ENCODE measurements at places on chromosomes 6 and 20.
A peak's percentile ranks its signal among the peaks of the same experiment; 100 is the strongest.

DNA sequence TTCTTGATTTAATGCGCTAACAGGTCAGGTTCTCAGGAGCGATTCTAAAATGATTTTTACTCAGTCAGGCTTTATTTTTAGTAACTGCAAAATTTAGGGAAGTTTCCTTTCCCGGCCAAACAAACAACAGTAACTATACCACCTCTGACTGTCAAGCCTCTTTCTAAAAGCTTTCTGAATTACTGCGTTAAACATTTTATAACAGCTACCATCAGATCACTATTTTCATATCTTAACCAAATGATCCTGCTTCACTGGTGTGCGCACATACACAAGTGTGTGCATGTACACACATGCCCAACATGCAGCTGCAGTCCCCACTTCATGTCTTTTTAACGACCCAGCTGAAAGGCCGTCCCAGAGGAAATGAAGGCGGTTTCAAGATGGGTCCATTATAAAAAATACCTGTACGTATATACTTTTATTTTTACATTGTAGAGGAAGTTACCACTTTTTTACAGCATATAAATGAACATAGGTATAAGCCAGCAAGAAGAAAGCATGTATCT is 25.0 kb downstream of the TMEM242 start:
- no peak for DNase-seq

DNA sequence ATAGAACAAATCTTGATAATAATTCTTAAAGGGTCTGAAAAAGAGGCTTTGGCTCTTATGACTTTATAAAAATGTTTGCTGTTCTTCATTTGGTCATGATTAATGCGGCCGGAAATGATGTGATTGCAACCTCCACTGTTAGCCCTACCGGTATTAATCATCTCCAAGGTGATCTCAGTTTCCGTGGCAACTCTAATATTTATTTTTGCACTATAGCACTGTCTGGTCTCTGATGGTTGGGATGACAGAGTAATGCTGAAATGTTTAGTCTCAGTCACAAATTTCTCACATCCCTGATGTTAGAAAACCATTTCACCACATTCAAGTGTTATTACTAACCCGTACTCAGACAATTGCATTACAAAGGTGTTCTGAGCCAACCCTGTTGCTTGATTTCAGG is 87.4 kb downstream of the TMEM200A start:
- DNase-seq, result no peak

DNA sequence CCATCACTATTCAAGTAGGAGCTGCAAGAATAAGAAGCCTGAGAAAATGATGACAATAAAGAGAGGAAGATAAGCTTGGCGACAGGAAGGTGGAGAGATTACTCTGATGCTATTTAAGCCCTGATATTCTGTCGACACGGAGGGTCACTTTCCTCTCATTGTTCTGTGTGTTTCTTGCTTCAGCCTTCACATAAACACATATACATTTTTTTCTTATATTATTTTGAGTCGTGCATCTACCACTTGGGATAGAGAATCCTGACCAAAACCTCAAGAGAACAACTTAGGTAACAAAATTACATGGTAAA is 10.5 kb downstream of the PTCHD4 start:
- DNase-seq, result no peak

DNA sequence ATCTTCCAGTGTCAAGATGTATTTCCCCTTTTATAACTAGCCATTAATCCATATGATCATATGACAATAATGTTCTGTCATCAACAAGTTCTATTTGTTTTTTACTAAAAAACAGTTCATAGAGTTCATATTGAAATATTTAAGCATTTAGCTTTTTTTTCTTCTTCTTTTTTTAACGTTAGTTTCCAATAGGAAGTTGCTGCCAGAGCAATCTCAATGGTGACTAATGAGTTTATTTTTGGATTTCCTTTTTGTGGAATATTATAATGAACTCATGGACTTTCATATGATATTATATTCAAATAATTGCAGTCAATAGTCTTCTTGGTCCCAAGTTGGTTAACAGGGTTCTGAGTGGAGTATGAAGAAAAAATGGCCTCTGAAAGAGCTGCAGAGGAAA is 343.3 kb downstream of the BCKDHB start:
- no peak for DNase-seq

GRCh38 chr6:165204807-165205545 is 104.4 kb downstream of the C6orf118 start:
- no peak for DNase-seq

GRCh38 chr20:45019762-45020123 is 53.4 kb downstream of the STK4 start:
- DNase-seq, result no peak

- no peak for DNase-seq
These were observed 1219.0 kb upstream of the EYS start for GRCh38 chr6:66926060-66926459.

DNA sequence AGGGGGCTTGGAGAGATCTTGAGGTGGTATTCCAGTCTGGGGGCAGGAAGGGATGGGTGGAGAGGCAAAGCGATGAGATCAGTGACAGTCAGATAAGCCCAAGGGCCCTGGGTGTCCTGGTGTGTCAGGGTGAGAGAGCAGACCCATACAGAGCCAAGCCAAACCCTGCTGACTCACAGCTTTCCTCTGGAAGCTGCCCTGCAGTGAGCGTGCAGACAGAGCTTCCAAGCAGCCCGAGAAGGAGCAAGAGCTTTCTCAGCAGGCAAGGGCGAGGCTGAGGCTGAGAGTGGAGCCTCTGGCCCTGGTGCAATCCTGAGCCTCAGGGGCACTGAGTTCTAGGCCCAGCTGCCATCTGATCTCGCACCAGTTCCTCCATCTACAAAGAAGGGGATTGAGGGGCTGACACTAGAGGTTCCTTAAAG is 91.1 kb upstream of the HIVEP1 start:
- no peak for DNase-seq

DNA sequence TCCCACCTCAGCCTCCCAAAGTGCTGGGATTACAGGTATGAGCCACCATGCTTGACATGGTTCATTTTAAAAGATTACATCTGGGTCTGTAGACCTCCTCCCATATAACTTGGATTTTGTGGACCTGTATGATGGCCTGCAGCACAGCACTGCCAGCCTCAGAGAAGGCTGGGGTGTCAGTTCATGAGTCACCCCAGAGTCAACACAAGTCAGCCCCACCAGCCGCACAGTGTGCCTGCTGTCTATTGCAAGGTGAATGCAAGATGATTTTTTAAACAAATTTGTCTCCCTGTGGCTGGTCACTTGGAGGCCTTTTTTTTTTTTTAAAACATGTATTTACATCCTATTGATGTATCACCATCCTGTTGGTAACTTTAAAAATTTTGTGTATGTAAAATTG is 76.7 kb downstream of the RREB1 start:
- no peak for DNase-seq

GRCh38 chr20:19406381-19406780 is 193.9 kb downstream of the SLC24A3 start:
- no peak for DNase-seq

- DNase-seq, result no peak
These were observed 173.4 kb downstream of the MOXD1 start for GRCh38 chr6:132227904-132228303.

- no peak for DNase-seq
These were observed 60.4 kb downstream of the HAO1 start for GRCh38 chr20:7879883-7880282.

GRCh38 chr6:118370722-118371121 is 177.4 kb upstream of the PLN start:
- DNase-seq, result no peak

DNA sequence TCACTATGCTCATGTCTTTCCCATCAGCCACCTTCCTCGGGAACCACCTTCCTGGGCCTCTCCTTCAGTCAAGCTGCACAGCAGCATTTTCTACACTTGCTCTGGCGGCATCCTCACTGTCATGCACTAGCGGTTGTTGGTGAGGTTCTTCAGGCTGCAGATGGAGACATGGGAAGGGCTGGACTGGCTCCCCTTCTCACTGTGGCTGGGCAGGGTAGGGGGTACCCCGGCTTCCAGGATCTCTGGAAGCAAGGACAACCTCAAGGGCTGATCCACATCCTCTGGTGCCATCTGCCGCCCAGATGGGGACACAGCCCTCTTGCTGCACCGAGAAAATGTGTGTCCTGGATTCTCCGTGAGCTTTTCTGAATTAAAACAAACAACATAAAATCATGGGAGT is 180.1 kb upstream of the RNF24 start:
- peak; percentile 11 for DNase-seq

- DNase-seq, result no peak
These were observed 52.4 kb upstream of the PLN start for GRCh38 chr6:118495485-118496280.

DNA sequence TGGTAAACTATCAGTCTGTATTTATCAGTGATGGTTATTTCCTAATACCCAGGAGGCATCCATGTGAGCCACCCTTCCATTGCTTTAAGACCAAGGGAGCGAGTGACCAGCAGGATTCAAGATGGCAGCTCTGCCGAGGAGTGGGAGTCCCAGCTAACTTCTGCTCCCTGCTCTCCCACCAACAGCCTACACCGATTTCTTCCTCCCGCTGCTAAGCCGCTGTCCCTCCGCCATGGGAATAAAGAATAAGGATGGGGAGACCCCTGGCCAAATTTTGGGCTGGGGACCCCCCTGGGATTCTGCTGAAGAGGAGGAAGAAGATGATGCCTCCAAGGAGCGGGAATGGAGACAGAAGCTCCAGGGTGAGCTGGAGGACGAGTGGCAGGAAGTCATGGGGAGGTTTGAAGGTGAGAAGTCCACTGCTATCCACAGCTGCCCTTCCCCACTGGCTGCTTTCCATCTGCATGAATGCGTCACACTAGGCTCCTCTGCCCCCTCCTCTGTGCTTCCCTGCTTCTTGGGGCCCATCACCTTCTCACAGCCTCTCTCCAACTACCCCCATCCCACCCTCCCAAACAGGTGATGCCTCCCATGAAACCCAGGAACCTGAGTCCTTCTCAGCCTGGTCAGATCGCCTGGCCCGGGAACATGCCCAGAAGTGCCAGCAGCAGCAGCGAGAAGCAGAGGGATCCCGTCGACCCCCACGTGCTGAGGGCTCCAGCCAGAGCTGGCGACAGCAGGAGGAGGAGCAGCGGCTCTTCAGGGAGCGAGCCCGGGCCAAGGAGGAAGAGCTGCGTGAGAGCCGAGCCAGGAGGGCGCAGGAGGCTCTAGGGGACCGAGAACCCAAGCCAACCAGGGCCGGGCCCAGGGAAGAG is 10.3 kb downstream of the NFKBIL1 start:
- no peak for DNase-seq

GRCh38 chr20:43567477-43567876 is 8.7 kb downstream of the SGK2 start:
- DNase-seq, result no peak

GRCh38 chr6:41222045-41222444 is 6.1 kb upstream of the TREML4 start:
- DNase-seq, result peak; percentile 62

DNA sequence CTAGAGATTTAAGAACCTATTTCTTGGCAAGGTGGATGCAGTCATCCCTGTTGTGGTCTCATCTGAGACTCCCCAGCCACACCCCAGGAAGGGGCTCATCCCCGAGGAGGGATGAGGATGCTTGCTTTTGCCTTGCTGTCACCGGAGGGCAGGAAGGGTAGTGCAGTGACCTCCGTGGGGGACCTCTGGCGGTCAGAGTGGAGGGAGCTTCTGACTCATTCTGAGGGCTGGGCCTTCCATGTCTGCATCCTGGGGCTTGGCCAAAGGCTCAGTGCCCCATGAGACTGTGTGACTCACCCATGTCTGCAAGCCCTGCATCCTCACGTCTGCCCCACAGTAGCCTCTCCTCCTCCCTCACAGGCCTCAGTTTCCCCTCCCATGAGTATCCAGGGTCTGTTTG is 38.7 kb downstream of the UQCC2 start:
- no peak for DNase-seq

DNA sequence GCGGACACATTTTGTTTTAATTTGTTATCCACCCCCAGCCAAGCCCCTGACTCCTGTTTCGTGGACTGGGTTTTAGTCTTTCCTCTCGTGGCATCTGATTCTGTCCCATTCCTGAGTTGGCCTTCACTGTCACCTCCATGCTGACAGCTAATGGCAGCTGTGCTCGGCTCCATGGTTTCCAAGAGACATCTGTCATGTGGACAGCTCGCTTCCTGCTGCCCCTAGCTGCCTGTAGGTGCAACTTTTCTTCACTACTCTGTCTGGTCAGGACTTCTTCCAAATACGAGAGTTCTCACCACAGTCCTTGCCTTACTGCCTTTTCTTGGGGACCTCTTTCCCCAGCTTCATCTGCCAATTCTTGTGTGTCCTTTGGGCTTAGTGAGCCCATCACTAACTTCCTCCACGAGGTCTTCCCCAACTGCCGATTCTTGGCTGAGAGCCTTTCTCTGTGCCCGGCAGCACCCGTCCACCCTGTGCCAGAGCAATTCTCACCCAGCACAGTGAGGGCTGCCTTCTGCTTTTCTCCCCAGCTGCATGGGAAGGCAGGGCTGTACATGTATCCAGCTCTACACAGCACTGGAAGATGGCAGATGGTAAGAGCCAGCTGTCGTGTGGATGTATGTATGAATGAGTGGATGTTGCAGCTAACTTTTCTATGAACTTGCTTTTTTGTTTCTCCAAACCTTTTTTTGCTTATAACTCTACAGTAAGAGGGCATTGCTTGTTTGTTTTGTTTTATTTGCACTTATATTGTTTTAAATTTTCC is 140.4 kb downstream of the F13A1 start:
- no peak for DNase-seq

DNA sequence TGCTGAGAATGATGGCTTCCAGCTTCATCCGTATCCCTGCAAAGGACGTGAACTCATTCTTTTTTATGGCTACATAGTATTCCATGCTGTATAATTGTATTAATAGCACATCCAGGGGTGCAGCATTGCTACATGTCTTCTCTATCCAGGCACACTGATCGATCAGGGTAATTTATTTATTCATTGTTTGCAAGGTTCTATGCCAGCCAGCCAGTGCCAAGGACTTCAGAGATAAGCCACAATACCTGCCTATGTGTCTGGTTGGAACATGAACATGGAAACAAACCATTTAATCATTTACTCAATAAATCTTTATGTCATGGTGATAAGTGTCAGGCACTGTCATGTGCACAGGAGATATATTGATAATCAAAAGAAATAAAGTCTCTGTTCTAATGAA is 5.8 kb upstream of the OR2B3 start:
- no peak for DNase-seq

DNA sequence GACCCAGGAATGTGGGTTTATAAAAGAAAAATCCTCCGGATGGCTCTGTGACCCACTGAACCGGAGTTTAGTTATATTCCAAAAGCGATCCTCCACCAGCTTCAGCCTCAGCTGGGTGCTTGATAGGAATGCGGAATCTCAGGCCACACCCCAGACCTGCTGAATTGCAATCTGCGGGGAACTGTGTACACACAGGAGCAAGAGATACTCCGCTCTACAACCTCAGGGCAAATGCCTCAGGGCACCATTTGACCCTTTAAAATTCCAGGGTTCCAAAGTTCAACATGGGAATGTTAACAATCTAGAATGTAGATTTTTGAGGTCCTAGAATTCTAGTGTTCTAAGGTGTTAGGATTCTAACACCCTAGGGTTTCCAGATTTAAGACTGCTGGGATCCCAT is 10.8 kb downstream of the BPIFA2 start:
- no peak for DNase-seq

- DNase-seq, result no peak
These were observed 17.4 kb upstream of the SDHAF4 start for GRCh38 chr6:70549327-70549726.

- no peak for DNase-seq
These were observed 6.1 kb downstream of the GMPR start for GRCh38 chr6:16244446-16244845.

GRCh38 chr6:42075159-42075838 is 25.0 kb downstream of the TAF8 start:
- peak; percentile 61 for DNase-seq

- DNase-seq, result no peak
These were observed 45.0 kb downstream of the CARMIL1 start for GRCh38 chr6:25324066-25324762.
